ENCODE measurements at places on chromosomes 16 and 17.
A peak's percentile ranks its signal among the peaks of the same experiment; 100 is the strongest.

DNA sequence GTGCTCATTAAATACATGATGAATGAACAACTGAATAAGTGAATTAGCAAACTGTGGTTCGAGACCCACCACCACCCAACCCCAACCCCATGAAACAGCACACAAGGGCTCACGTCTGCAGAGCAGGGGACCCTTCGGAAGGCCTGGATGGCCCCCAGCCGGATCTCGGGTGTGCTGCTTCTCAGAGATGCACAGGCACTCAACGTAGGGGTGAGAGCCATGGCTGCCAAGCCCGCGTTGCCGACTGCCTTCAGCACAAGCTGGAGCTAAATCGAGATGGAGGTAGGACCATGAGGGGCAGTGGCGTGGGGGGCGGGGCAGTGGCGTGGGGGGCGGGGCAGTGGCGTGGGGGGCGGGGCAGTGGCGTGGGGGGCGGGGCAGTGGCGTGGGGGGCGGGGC lies 93.2 kb downstream of the LITAF start:
- no peak for DNase-seq

GRCh38 chr16:67547423-67548264 lies 14.7 kb upstream of the CTCF start:
- no peak for DNase-seq

GRCh38 chr17:44842748-44843147 lies 4.9 kb upstream of the HIGD1B start:
- DNase-seq, result no peak

DNA sequence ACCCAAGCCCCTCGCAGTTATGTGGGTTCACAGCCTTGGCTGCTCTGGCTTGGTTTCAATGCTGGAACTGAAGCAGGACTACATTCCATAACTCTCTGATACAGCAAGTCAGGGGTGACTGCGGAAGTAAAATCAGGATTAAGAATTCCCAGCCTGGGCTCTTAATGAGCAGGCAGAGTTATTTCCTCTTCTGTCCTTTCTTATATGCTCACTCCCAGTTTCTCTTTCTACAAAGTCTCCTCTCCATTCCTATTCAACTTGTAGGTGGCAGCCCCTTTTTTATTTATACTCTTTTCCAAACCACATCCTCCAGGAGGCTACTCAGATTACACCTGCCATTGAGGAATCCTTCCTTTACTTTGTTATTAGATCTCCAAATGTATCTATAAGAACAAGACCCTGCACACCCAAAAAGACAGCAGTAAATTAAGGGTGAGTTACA lies 40.3 kb downstream of the HOXB1 start:
- DNase-seq, result no peak

DNA sequence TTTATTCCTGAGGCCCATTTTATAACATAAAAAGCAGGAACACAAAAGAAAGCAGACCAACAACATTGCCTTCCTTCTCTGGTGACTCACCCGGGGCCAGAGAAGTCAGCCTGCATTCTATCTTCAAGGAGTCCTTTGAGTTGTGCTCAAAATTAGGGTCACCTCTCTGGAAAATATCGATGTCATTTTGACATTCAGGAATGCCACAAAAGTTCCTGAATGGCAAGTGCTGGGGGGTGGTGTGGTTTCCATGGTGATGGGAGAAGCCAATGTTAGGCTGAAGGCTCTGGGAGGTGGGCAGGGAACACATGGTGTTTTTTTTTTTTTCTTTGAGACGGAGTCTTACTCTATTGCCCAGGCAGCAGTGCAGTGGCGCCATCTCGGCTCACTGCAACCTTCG lies 159.6 kb downstream of the HAPSTR1 start:
- DNase-seq, result no peak

- peak; percentile 96 for DNase-seq
Measured at GRCh38 chr16:68351991-68352431, 41.2 kb downstream of the PRMT7 start.

- DNase-seq, result no peak
Measured at GRCh38 chr17:31574458-31574857, 183.0 kb downstream of the RAB11FIP4 start.

DNA sequence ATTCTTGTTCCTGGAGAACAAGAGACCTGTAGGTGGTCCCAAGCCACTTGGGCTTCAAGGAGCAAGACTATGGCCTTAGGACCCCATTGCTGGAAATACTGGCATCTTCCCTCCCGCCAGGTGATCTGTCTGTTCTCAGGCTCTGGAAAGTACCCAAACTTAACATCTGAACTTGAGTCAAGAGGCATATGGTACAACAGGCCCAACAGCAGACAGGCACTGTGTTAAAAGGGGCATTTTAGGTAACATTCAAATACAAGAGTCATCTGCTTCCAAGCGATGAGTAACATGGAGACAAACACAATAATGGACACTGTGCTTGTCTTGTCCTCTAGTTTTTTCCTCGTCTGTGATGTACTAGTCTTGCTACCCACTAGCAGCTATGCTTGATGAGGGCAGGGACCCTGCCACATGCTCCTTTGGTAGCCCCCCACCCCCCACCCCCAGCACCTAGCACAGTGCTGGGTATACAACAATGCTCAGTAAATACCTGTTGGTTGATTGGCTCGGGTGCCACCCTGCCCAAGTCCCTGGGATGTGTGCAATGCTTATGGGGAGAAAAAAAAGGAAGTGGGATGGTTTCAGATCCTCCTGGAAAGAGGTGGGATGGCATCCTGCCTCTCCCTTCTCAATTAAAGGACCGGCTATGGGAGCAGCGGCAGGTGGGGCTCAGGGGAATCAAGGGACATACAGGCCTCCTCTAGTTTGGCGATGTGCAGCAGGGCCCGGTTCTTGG lies 19.4 kb downstream of the CSF3 start:
- DNase-seq, result no peak

DNA sequence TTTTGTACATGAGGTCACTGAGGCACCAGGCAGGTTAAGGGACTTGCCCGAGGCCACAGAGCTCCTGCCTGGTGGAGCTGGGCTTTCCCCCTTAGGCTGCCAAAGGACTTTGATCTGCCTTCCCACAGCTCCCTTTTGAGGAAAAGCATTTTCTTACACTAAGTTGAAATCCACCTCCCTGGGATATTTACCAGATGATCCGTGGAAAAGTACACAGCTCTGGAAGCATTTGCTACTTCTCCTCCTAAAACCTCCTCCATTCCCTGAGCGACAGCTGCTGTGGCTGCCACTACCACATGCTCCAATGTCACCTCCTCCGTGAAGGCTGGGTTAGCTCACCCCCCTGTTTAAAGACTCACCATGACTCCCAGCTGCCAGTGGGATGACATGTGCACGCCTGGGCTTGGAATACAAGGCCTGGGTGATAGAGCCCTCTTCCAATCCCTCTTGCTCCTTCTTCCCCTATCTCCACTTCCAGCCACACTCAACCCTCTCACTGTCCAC lies 1.2 kb upstream of the MPRIP start:
- DNase-seq, result no peak

DNA sequence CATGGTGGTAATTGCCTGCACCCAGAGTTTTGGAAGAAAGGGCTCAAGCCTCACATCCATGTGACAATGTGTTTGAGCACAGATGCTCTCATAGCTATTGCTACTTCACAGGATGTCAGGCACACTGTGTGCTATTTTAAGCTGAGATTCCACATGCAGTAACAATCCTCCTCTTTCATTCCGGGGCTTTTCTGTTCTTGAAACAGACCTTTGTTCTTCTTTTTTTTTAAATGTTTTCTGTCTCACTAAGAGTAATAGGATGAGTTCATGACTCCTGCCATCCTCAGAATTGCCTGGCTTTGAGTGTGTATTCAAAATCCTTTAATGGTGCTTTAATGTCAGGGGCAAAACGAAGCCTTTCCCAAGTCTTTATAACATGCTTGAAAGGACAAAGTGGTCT lies 198.9 kb downstream of the ABCC12 start:
- no peak for DNase-seq

DNA sequence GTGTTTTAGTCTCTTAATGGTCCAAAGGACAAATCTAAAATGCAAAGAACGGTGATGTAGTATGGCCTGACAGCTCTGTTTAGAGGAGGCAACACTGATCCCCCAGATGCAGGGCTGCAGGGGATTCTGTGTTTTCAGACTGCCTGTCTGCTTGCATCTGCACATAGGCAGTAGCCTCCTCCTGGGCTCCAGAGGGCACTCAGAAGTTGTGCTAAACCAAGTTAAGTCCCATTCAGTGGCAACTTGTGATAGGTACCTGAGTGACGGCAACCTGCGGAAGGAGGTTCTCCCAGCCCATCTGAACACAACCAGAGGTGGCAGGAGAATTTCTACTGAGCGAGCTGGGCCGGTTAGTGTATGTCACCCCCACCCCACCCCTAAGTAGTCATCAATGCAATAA lies 9.9 kb downstream of the HAS3 start:
- no peak for DNase-seq

DNA sequence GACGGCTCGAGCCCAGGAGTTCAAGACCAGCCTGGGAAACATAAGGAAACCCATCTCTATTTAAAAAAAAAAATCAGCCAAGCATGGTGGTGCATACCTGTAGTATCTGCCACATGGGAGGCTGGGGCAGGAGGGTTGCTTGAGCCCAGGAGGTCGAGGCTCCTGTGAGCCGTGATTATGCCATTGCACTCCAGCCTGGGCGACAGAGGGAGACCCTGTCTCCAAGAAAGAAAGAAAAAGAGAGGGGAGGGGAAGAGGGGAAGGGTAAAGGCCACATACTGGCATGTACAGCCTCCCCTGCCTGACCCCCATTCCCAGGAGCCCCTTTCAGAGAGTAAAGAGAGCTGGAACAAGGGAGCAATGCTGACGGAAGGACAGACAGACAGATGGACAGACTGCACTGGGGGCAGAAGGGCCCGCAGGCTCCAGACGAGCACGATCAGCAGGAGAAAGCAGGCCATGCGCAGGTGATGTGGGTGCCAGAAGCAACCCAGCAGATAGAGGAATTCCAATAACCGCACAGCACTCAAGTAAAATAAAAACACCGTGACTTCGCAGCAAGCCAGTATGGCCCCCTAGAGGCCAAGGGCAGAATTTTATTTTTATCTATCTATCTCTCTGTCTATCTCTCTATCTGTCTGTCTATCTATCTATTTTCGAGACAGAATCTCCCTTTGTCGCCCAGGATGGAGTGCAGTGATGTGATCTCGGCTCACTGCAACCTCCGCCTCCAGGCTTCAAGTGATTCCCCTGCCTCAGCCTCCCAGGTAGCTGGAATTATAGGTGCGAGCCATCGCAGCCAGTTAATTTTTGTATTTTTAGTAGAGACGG lies 27.1 kb upstream of the SNN start:
- no peak for DNase-seq

- DNase-seq, result no peak
Measured at GRCh38 chr16:46736695-46737094, 11.4 kb downstream of the MYLK3 start.

- DNase-seq, result no peak
Measured at GRCh38 chr16:50741225-50741780, 583 bp upstream of the CYLD start.

DNA sequence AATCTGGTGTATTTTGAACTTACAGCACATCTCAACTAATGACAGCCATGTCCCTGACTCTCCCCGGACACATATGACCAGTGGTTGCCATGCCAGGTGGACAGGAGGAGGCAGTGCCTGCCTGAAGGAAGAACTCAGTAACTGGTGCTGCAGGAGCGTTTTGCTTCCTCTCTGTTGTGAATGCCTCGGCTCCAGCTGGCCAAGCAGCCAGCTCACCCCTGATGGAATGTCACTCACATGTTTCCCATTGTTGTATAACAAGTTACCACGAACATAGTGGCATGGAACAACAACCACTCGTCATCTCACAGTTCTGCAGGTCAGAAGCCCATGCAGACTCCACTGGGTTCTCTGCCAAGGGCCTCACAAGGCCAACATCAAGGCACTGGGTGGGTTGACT lies 20.1 kb upstream of the IRF8 start:
- DNase-seq, result no peak

GRCh38 chr17:80478487-80479245 lies 2.3 kb upstream of the NPTX1 start:
- no peak for DNase-seq

DNA sequence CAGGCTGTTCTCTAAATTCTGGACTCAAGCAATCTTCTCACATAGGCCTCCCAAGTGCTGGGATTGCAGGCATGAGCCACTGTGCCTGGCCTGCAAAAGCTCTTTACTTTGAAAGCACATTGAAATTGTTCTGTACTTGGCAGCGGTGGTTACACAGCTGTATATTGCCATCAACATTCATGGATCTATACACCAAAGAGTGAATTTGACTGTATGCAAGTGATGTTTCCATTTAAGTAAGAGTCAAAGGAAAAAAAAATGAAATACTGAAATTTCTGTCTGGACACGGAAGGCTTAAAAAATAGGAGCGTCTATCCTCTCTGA lies 450.6 kb upstream of the PSMD7 start:
- no peak for DNase-seq

Measured in LNCaP clone FGC (cell line).